IPS DF 19.7 (cell line): ENCODE measurements at places on chromosomes 11 and 22.

- DNase-seq, result no peak
Measured at GRCh38 chr11:56886455-56886854, 102.3 kb upstream of the OR5AK2 start.

- no peak for DNase-seq
Measured at GRCh38 chr11:114183044-114183511, 113.1 kb upstream of the NNMT start.

DNA sequence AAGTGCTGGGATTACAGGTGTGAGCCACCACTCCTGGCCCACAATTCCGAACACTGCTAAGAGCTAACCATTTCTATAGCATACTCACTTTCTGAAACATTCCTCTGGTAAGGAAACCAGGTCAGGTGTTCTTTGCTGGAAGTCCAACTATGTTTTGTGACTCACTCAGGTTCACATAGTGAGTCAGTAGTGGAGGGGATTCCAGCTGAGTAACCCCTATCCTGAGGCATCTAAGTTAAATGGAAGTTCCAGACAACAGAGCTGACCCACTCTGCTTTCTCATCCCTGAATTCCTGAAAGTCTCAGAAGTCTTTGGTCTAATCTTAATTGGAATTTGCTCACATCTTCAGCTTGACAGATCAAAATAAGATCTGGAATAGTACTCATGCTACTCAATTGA, 3.0 kb upstream of the CHRNA10 start:
- no peak for DNase-seq

DNA sequence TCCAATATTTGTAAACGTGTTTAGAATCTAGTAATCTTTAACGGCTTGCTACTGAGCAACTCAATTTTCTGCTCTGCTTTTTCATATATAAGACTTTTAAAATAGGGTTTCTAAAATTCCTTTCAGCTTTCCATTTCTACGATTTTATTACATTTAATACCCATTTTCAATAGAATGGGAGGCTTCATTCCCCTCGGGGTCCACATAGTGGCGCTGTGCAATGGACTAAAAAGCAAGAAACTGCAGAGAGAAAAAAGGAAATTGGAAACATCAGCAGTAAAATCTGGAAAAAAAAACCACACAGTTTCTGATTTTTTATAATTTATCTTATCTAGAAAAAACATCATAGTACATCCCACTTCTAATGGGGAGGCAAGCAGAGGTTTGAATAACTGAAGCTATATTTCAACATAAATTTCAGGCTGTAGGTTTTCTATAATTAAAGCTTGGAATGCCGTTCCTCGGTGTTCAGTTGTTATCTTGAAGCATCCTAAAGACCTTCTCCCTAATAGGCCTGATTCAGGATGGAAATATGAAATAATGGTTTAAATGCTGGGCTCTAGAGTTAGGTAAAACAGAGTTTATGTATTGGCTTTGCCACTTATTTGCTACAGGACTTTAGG, 18.7 kb upstream of the JHY start:
- no peak for DNase-seq

DNA sequence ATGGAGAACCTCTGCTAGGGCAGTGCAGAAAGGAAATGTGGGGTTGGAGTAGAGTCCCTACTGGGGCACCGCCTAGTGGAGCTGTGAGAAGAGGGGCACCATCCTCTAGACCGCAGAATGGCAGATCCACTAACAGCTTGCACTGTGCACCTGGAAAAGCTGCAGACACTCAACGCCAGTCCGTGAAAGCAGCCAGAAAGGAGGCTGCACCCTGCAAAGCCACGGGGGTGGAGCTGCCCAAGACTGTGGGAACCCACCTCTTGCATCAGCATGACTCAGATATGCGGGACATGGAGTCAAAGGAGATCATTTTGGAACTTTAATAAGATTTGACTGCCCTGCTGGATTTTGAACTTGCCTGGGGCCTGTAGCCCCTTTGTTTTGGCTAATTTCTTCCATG, 8.7 kb downstream of the TSKU start:
- DNase-seq, result no peak

GRCh38 chr11:68414496-68415221, 45.9 kb upstream of the PPP6R3 start:
- DNase-seq, result no peak

DNA sequence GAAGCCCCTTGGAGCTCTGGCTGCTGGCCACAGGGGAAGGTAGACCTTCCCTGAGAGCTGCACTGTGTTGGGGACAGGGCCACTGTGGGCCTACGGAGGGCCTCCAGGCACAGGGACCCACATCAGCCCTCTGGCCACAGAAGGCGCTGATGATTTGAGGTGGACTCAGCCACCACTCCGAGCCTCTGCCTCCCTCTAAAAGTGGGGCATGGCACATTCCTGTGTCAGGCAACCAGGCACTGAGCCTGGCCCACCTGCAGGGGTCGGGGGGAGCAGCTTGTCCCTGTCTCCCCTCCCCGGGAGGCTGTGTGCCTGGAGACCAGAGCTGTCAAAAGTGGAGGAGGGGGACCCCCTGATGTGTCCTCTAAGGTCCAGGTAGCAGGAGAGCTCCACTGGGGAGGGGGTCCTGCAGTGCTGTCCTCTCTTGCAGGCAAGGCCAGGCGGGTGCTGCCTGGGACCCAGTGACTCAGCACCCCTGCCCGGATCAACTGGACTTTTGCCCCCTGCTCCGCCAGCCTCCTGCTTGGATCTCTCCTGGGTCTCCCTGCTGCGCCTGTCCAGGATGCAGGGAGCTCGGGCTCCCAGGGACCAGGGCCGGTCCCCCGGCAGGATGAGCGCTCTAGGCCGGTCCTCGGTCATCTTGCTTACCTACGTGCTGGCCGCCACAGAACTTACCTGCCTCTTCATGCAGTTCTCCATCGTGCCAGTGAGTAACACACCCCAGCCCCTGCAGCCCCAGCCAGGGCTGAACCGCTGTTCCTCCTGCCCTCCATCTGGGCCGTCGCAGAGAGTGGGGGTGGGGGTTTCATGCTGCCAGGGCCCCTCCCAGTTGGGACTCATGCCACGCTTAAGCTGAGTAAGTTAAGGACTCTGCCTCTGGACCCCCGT, 17.5 kb upstream of the CDKN1C start:
- DNase-seq, result no peak

DNA sequence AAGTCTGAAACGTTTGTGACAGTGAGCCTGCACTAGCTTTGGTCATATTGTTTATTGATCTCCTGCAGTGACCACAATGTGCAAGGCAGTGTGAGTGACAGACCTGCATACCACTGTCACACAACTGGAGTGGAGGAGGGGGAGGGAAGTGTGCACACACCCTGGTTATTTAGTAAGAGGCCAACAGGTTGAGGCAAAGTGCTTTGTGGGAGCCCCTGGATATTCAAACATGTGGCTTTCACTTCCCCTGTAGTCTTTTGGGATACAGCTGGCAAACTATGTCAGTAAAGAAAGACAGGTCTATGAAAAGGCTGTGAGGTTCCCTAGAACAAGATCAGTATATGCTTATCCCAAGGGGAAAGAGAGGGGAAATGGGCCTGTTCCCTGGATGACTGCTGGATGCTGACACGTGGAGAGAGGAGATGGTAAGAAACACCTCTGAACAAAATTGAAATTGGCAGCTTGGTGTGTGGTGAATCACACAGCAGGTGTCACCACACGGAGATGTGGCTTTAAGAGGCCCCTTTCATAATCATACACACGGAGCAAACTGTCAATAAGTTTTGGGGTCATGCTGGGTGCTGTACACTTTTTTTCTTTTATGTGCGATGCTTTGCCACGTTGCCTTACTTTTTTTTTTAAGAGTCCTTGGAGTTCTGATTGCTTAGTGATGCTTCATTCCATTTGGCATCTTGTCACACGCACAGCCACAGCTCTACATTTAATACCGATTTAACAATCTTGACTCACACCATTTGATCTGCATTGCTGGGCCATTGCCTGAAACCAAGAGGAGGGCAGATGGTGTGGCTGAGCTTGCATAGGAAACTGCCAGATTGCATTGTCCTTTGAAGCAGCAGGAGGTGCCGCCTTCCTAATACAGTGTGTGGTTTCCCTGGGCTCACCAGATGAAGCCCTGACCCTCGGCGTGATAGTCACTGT, 11.3 kb downstream of the OSBP2 start:
- DNase-seq, result no peak

- no peak for DNase-seq
Measured at GRCh38 chr11:117820071-117820470, 4.5 kb downstream of the FXYD2 start.

DNA sequence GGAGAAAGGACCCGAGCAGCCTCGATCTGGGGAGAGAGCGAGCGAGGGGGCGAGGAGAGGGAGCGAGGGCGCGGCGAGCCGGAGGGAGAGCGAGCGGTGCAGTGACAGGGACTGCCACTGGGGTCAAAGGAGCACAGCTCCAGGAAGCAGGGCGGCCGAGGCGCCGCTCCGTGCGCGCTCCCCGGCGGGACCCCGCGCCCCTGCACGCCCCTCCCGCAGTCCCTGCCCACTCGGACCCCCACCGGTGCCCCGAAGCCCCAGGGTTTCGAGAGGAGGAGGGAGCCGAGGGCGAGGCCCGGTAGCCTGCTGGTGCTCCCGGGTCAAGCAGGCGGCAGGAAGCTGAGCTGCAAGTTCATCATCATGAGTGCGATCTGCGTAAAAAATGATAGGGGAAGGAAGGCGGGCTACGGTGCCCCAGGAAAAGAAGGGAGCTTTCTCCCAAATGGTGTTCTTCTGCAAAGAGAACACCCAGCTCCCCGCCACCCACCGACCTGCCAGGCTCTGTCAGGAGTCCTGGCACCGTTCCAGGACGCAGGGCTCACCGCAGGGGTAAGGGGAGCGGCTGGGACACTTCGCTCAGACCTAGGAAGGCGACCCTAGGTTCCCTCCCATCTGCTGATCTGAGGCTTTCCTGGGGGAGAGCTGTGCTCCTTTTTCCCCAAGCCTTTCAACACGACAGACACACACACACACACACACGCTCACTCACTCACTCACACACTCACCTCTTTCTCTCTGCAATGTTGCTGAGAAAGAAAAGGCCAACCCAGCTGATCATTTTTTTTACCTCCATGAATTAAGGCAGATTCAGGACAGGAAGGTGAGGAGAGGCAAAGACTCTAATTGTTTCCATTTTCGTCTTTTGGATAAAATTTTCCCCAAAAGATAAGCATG, at the start of gene MPPED2:
Gene MPPED2, minus strand, starts transcription at position 103 of the 894 bp plus-strand sequence. CDS start 5,980 bp downstream, outside the sequence.
- DNase-seq, result no peak

DNA sequence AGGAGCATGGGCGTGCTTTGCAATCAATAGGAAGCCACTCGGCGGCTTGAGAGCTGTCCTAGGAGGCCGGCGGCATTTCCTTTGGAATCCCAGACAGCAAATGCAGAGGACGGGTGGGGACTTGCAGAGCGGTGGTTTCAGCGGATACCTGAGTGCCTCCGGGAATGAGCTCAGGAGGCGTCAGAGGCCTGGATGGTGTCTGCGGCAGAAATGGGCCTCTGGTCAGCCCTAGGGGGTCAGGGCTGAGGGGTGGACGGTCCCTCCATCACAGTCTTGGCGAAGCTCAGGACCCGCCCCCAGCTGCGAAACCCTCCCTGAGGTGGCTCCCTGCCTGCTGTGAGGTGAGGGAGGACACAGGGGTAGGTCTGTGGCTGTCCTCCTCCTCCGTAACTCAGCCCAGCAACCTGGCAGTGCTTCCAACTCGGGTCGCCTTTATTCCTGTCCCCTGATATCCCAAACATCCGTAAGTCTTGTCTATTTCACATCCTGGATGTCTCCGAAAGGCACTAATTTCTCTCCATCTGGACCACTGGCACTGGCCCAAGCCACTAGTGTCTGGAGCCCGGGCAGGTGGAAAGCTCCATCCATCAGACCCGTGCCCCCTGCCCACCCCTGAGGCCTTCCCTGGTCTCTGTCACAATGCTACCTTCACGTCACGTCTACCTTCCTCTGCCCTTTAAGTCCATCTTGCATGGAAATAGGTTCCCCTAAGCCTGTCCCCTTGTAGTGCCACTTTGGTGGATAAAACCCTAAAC, 686.6 kb downstream of the BRD1 start:
- no peak for DNase-seq

DNA sequence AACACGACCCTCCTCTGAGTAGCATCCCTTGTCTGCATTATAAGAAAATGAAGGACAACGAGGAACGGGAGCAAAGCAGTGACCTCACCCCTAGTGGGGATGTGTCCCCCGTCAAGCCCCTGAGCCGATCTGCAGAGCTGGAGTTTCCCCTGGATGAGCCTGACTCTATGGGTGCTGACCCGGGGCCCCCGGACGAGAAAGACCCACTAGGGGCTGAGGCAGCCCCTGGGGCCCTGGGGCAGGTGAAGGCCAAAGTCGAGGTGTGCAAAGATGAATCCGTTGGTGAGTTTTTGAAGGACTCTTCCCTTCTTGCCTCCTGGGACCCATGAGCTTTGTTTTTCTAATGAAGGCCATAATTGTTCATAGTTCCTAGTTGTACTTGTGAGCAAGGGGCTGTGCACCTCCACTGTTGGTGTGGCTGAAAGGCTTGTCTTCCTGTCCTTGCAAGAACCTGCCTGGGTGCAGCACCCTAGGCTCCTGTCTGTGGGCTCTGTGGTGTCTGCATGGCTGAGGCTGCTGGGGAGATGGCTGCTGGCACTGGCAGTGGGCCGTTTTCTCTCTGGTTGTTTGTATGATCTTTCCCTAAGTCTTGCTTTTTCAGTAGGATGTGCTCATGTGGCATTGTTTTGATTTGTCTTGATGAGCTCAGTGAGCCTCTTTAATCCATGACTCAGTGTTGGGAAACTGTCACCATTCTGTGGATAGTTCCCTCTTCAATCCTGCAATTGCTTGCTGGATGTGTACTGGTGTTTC, 10.1 kb downstream of the DGCR8 start:
- no peak for DNase-seq

GRCh38 chr11:18371279-18371678, 23.1 kb upstream of the LDHA start:
- DNase-seq, result no peak

DNA sequence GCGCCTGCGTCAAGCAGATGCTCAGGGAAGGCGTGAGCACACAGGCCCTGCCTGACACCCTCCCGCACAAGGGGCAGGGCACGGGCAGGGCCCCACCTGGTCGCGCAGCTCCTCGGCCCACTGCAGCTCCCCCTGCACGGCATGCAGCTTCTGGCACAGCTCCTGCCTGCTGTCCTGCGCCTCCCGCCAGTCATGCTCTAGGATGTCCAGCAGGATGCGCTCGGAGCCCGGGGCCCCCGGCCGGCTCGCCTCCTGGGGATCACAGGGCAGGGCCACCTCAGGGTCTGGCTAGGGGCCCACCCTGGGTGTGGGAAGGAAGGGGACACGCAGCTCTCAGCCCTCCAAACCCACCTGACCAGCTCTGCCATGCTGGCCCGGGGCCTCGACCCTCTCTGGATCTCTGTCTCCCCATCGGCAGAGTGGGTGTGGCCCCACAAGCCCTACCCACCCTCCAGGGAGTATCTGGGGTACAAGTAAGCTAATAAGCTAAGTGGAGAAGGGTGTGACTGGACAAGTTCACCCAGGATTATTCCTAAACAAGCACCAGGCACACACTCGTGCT, 10.7 kb downstream of the CARD10 start:
- DNase-seq, result no peak

GRCh38 chr11:2581151-2581930, 118.5 kb downstream of the KCNQ1OT1 start:
- no peak for DNase-seq

GRCh38 chr11:6637871-6638270, 17.7 kb downstream of the DCHS1 start:
- no peak for DNase-seq
